ENCODE measurements at places on chromosomes 4 and X.

- no peak for DNase-seq
Observed at GRCh38 chr4:717601-718320, 12.1 kb downstream of the PCGF3 start.

- no peak for DNase-seq
Observed at GRCh38 chr4:25031077-25031621, 403 bp upstream of the LGI2 start.

DNA sequence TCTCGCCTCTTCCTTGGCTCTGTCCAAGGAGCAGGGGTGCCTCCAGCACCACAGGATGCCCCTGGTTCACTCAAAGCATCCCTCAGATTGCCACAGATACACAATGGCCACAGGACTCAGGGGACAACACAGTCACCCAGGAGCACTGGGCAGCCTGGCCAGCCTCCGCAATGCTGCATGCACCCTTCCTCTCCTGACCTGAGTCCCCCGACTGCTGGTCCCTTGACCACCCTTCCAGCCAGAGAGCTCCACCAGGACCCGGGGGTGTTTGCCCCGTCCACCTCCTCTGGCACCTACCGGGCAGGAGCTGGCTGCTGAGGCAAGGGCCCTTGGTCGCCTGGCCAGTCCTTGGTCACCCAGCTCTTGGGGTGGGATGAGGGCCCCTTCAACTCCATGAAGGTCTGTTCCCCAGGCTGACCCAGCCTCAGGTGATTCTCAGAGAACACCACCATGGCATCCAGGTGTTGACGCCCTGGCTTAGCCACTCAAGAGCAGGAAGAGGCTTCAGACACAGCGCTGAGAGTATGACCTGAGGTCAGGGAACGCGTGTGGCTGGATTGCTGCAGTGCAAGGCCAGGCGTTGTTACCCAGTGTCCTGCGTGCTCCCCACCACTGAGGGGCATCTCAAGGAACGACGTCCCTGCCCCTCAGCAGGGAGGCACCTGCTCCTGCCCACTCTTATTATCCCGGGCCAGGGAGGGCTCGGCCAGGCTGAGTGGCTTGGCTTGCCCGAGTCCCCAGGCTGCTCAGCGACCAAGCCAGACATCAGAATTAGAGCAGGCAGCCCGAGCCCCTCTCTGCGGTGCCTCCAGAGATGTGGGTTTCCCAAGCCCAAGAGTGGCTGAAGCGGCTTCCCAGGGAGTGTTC lies 10.2 kb downstream of the ADRA2C start:
- DNase-seq: no peak

- DNase-seq: no peak
Observed at GRCh38 chr4:16187455-16187854, 38.8 kb downstream of the TAPT1 start.

- no peak for DNase-seq
Observed at GRCh38 chrX:134407065-134407376, 52.9 kb upstream of the HPRT1 start.

DNA sequence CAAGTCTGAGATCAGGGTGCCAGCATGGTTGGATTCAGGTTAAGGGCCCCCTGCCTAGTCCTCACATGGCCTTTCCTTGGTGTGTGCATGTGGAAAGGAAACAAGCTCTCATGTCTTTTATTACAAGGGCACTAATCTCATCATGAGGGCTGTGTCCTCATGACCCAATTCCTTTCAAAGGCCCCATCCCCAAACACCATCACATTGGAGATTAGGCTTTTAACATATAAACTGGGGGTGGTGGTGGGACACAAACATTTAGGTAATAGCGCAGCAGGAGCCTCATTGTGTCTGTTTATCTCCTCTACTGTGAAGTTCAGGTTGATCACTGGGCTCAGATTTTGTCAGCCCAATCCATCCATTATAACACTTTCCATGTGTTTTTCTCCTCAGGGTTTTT lies 41.0 kb downstream of the BEX3 start:
- DNase-seq: no peak

GRCh38 chrX:10120331-10120730 lies 36.4 kb upstream of the CLCN4 start:
- no peak for DNase-seq

DNA sequence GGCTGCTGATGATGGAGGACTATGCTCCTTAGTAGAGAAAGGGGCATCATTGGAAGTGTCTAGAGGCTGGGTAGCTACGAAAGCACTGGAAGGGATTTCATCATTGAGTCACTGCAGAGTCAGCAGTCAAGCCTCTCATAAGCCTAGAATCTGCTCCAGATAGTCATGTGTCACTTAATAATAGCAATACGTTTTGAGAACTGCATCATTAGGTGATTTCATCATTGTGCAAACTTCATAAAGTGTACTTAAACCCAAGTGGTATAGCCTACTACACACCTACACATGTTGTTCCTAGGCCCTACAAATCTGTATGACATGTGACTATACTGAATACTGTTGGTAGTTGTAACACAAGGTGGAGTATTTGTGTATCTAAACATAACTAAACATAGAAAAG lies 165.6 kb downstream of the PTTG2 start:
- DNase-seq: no peak

DNA sequence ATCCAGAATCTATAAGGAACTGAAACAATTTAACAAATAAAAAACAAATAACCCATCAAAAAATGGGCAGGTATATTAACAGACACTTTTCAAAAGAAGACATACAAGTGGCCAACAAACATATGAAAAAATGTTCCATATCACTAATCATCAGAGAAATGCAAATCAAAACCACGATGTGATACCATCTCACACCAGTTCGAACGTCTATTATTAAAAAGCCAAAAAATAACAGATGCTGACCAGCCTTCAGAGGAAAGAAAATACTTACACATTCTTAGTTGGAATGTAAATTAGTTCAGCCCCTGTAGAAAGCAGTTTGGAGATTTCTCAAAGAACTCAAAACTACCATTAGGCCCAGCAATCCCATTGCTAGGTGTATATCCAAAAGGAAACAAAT lies 687.9 kb upstream of the AADAT start:
- DNase-seq: no peak

GRCh38 chr4:141814499-141814898 lies 178.1 kb downstream of the IL15 start:
- no peak for DNase-seq

DNA sequence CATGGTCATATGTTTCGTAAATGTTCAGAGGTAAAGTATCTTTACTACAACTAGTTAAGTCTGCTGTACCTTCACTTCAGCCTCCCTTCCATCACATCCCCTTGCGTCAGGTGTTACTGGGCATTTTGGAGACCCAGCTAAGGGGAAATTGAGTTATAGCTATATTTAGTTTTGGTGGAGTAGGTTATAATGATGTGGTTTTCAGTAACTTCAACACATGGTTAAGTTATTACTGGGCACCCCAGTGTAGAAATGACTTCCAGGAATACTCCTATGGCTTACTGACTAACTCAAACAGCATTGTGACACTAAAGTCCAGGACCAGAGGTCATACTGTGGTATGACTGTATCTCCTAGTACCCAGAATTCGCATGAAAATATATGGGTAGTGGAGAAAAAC lies 23.4 kb upstream of the ACSL1 start:
- DNase-seq: no peak

DNA sequence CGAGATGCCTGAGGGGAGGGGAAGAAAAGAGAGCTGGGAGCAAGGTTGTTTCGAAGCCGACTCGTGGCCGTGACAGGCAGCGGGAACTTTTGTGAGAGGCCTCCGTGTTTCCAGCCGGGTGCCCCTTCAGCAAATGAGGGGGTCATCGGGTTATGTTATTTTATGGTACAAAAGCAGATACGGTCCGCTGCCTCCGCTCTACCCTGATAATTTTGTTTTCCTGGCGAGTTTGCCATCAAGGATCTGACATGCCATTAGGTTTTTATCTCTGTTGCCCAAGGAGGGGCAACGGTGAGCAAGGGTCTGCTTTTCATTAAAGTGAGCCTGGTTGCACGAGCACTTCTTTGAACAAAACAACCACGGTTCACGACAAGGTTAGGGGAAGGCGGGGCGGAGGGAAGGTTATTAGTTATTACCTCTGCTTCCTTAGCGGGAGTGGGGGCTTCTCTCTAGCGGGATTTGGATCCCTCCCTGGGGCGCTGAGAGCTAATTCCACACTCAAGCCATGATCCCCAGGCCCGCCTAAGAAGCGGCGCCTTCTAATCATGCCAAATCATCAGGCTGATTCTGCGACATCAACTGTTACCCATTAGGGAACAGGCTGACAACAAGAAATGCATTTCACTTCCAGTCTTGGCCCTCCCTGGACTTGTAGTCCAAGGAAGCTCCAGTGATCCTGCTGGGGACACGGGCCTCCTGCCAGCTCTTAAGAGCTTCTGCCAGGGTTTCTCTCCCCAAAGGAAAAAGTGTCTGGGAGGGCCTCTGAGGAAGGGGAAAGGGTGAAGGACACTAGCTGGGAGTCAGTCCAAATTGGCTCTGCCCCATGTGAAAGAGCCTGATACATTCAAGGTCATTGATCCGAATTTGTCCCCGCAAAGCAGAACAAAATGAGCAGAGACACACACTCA lies 617.7 kb downstream of the MID1IP1 start:
- DNase-seq: no peak

DNA sequence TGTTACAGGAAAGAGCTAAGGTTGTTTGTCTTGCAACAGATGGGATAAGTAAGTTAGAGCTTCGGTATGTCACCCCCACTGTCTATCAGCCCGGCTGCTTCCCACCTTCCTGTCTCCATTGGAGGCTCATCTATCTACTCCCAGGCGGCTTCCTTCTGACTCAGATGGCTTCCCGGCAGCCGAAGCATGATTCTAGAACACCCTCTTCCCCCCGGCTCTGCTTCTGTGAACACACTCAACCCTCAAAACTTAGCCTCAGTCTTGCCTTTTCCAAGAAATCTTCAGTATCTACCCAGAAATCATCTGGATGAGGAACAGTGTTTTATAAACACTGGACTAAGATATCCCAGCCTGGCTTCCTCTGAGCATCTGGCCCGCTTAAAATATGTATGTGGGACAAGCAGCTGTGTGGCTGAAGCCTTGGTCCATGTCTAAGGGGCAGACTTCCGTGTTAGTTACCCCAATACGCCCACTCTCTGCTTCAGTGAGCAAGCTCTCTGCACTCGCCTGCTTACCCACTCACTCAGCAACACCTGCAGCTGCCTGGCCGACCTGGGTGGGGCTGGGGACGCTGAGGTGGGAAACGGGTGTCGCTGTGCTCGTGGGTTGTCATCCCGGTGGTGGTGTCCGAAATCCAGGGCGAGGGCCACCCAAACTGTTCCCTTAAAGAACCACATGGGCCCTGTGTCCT lies 12.0 kb upstream of the SLC2A9 start:
- DNase-seq: no peak

DNA sequence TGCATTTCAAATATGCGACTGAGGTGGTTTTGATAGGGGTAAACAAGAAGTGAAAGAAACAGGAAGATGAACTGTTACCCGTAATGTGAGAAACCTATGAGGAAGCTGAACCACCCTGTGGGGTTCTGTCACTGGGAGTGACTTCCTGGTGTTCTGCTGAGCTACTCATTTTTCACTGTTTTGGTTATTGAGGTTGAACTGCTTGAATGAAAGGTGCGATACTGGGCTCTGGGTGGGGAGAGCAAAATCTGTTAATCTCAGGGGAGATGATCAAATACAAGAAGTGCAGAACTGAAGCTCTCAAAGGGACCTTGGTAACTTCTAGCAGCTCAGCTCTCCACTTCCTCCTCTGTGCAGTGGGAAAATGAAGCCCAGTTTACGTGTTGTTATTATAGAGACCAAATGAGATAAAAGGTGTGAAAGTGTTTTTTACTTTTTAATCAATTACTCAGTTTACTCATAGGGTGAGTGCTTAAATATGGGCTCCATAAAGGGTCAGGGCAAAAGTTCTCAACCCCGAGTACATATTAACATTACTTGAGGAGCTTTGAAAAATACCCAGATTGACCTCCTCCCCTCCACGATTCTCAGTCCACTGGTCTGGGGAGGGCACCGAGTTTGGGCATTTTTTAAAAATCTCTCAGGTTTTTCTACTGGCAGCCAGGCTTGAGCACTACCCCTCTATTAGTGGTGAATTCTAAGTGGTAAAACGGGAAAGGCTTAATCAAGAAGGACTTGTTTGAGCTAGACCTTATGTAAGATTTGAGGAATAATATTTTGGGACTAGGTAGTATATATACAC lies 66.7 kb downstream of the COQ2 start:
- DNase-seq: no peak

Measured in NCI-H1105 treated with DMSO at 0.1 percent for 48 hours (cell line).